ENCODE measurements at places on chromosomes 13 and 19. TPM values are rescaled to one million over a fixed set of nuclear protein-coding genes. Genes with fewer than 3 reads are reported as not detected.
A peak's percentile ranks its signal among the peaks of the same experiment; 100 is the strongest.

Gene XAB2
- total RNA-seq: 60.0 TPM

DNA sequence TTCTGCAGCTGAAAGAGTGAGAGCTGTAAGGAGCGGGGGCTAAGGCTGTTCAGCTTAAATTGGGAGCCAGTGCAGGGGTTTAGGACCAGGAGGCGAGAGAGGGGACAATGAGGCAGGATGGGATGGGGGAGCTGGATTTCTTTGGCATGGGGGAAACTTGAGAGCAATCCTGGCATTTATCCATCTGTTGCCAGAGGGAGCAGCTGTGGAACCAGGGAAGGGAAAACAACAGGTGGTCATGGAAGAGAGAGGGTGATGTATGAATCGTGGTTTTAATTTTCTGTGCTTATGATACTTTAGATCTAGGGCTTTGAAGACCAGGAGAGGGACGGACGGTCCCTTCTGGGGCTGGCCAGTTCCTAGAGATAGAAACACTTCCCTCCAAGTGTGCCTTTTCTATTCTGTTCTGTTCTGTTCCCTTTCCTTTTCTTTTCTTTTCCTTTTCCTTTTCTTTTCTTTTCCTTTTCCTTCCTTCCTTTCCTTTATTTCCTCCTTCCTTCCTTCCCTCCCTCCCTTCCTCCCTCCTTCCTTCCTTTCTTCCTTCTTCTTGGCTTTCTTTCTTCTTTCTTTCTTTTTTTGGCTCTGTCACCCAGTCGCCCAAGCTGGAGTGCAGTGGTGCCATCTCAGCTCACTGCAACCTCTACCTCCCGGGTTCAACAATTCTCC is 16.0 kb upstream of the CCL25 start:
- no peak for DNase-seq
- H3K36me3 ChIP-seq: no peaks in the 10 kb centered on the region
- H3K4me3 ChIP-seq: no peak overlapping the region
- H3K27ac ChIP-seq: no peak overlapping the region
- H3K4me1 ChIP-seq: no peaks in the 10 kb centered on the region
- H3K27me3 ChIP-seq: peaks cover 2% of the 10 kb centered on the region

- no peak for DNase-seq
- H3K4me1 ChIP-seq: no peaks in the 10 kb centered on the region
- no peaks in the 10 kb centered on the region for H3K27me3 ChIP-seq
- no peaks in the 10 kb centered on the region for H3K36me3 ChIP-seq
- no peak overlapping the region for H3K4me3 ChIP-seq
- no peak overlapping the region for H3K27ac ChIP-seq
These were observed 26.3 kb upstream of the ZNF492 start for GRCh38 chr19:22607653-22608430.

GRCh38 chr13:35500144-35500543 is 23.7 kb upstream of the MAB21L1 start:
- DNase-seq: no peak
- H3K36me3 ChIP-seq: no peaks in the 10 kb centered on the region
- no peaks in the 10 kb centered on the region for H3K27me3 ChIP-seq
- H3K4me3 ChIP-seq: no peak overlapping the region
- H3K4me1 ChIP-seq: no peaks in the 10 kb centered on the region
- no peak overlapping the region for H3K27ac ChIP-seq

Gene VSTM1
- not detected for total RNA-seq

Gene LRRC63
- total RNA-seq: 0.32 TPM

- no peaks in the 10 kb centered on the region for H3K4me1 ChIP-seq
- H3K4me3 ChIP-seq: no peak overlapping the region
- H3K27ac ChIP-seq: no peak overlapping the region
- no peak for DNase-seq
- peaks cover 6% of the 10 kb centered on the region for H3K27me3 ChIP-seq
These were observed 96.8 kb upstream of the WASF3 start for GRCh38 chr13:26460648-26461047.

DNA sequence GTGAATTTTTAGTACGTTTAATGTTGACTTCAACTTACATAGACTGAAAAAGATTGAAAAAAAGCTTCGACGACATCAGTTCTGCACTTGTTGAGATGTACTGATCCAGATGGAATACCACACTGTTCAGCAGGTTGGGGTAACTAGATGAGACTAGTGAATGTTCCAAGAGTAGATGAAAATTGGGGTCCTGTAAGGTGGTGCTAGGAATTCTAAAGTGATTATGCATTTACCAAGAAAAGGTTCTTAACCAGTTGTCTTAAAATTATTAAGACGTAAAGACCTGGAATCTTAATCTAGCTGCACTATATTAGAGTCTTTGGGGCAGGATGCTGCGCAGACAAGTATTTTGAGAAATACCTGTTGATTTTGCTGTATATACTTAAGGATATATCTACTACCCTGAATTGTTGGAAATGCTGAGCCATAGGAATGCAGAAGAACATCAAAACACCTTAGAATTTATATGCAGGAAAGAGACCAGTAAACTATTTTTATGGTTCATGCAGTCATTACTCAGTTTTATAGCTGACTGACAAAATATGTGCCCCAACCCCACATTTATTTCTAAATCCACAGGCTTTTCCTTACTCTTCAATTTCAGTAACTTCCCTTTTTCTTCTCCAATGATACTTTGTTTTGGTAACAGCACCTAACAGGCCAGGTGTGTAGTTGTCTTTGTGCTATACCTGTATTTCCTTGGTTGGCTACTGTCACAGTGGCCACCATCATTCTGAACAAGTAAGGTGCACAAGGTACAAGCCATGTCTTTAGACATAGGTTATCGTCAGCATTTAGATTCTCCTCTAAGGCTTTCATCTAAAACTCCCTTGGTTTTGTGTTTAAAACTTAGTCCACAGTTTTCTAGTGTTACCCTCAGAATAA is 8.6 kb downstream of the MIR17HG start:
- peaks cover 52% of the 10 kb centered on the region for H3K4me1 ChIP-seq
- no peak overlapping the region for H3K27ac ChIP-seq

Gene COG3
- total RNA-seq: 19.3 TPM

Gene POSTN
- not detected for total RNA-seq

DNA sequence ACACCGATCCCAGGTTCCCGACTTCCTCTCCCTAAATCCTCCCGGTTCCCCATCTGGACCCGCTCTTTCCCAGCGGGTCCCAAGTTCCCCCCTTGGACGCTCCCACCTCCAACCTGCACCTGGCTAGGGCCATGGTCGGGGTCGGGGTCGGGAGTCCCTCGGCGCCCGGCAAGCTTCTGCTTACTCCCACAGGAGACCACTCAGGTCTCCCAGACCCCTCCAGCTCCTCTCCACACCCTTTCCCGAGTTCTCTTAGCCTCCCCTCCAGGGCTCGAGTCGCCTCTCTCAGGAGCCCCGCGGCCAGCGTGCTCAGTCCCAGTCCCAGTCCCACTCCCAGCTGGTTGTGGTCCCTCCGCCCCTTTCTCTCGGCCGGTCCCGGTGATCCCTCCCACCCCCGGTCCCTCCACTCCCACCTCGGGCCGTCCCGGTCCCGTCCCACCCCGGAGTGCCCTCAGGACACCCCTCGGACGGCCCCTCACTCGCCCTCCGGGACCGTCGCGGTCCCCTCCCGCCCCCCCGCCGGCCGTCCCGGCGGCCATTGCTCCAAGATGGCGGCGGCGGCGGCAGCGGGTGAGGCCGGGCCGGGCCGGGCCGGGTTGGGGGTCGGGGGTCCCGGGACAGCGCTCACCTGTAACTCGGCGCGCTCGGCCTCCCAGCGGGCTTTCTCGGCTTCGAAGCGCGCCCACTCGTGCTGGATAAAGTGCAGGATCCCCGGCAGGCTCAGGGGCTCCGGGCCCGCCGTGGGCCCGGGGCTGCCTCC is at the start of gene FKRP:
TSS of gene FKRP (plus strand) at position 537 of the 760 bp plus-strand sequence. CDS start 9,394 bp downstream, outside the sequence.
- peaks cover 46% of the 10 kb centered on the region for H3K4me1 ChIP-seq
- peak within 1 kb of the TSS; percentile 95 for H3K4me3 ChIP-seq
- peaks cover 3% of the 10 kb centered on the region for H3K36me3 ChIP-seq
- no peak for DNase-seq

- DNase-seq: no peak
- no peak overlapping the region for H3K4me3 ChIP-seq
- no peak overlapping the region for H3K27ac ChIP-seq
- H3K36me3 ChIP-seq: no peaks in the 10 kb centered on the region
These were observed 24.1 kb upstream of the CEACAM1 start for GRCh38 chr19:42552086-42553065.

DNA sequence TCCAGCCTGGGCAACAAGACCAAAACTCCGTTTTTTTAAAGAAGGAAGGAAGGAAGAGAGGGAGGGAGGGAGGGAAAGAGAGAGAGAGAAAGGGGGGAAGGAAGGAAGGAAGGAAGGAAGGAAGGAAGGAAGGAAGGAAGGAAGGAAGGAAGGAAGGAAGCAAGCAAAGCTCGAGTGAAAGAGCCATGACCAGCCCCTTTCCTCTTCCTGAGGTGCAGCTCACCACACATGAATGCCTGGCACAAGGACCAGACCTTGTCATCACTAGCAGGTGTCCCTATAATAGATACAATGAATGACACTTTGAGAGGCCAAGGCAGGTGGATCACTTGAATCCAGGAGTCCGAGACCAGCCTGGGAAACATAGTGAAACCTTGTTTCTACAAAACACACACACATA is 31.0 kb downstream of the SPRY2 start:
- no peak overlapping the region for H3K27ac ChIP-seq
- DNase-seq: no peak
- no peak overlapping the region for H3K4me3 ChIP-seq
- no peaks in the 10 kb centered on the region for H3K27me3 ChIP-seq
- H3K4me1 ChIP-seq: no peaks in the 10 kb centered on the region

DNA sequence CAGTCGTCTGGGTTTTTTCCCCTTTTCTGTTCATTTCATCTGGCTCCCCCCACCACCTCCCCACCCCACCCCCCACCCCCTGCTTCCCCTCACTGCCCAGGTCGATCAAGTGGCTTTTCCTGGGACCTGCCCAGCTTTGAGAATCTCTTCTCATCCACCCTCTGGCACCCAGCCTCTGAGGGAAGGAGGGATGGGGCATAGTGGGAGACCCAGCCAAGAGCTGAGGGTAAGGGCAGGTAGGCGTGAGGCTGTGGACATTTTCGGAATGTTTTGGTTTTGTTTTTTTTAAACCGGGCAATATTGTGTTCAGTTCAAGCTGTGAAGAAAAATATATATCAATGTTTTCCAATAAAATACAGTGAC is 9.3 kb downstream of the CALM3 start:
- no peak overlapping the region for H3K4me3 ChIP-seq
- H3K4me1 ChIP-seq: peaks cover 63% of the 10 kb centered on the region
- H3K27ac ChIP-seq: peak overlapping the region; percentile 80
- H3K36me3 ChIP-seq: peaks cover 46% of the 10 kb centered on the region
- DNase-seq: no peak

DNA sequence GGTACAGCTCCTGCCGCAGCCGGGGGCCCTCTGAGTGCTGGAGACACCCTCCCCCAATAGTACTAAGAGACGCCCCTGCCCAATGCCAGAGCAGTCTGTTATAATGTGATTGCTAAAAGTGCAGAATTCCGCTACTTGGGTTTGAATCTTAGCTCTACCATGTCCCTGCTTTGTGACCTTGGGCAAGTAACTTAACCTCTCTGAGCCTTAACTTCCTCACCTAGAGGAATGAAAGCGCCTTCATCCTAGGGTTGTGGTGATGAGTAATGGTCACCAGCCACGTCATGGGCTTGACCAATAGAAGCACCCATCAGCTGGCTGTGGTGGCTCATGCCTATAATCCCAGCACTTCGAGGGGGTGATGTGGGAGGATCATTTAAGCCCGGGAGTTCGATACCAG is 6.5 kb downstream of the PLEKHG2 start:
- H3K27me3 ChIP-seq: no peaks in the 10 kb centered on the region
- no peak for DNase-seq
- H3K27ac ChIP-seq: no peak overlapping the region
- H3K36me3 ChIP-seq: peaks cover 3% of the 10 kb centered on the region
- H3K4me3 ChIP-seq: no peak overlapping the region
- H3K4me1 ChIP-seq: peaks cover 7% of the 10 kb centered on the region

Gene SCGB2B2
- total RNA-seq: 0.49 TPM

GRCh38 chr13:64817691-64818090 is 2412.4 kb downstream of the PCDH9 start:
- no peak overlapping the region for H3K27ac ChIP-seq
- H3K36me3 ChIP-seq: no peaks in the 10 kb centered on the region
- H3K4me1 ChIP-seq: no peaks in the 10 kb centered on the region

Gene GNG7
- 1.1 TPM for total RNA-seq
